ENCODE measurements at places on chromosomes 6 and 20.

DNA sequence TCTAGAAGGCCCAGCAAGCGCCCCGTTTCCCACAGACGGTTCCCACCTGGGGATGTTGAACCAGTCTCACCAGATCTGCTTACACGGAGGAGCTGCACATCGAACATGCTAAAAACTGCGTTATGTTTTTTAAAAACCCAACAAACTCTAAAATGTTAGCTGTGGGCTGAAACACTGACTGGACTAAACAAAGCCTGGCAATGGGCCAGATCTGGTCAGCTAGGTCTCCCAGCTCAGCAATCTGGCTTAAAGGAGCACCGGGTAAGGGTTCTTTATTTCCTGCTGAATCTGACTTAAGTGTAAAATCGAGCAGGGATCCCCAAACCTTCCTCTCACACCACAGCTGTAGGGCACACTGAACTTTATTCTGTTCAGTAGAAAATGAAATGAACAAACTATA, 156.9 kb downstream of the FOXC1 start:
- DNase-seq: no peak

GRCh38 chr20:57381596-57382503, 9.3 kb upstream of the RBM38 start:
- peak; percentile 71 for DNase-seq

DNA sequence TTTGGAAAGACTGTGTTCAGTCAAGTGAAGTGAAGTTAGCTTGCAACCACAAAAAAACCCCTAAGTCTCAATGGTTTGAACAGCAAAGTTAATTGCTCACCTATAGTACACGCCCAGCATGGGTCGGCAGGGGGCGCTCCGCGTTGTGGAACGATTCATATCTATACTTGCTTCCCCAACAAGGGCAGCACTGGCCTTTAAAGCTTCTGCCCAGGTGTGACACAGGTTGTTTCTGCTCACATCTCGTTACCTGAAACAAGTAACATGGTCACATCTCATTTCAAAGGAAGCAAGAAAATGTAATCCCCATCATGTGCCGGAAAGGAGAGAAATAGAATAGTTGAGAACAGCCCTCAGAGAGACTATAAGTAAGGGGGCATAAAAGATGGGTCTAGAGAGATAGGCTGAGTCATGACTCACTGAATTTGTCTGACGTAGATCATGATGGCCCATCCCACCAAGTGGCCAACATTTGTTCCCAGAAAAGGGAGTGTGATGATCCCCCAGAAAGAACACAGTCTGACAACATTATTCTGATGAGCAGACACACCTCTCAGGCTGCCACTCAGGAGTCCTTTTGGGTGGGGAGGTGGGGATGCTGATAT, 29.0 kb downstream of the HNF4A start:
- peak; percentile 15 for DNase-seq

- DNase-seq: no peak
These were observed 40.3 kb downstream of the GPX5 start for GRCh38 chr6:28565823-28566526.

- DNase-seq: no peak
These were observed 160.5 kb downstream of the ADGRG6 start for GRCh38 chr6:142462260-142462659.

- DNase-seq: no peak
These were observed 204.7 kb upstream of the SULF2 start for GRCh38 chr20:47989957-47990356.

- DNase-seq: no peak
These were observed 282.1 kb downstream of the TPBG start for GRCh38 chr6:82645536-82646230.

GRCh38 chr6:100613656-100614055, 148.9 kb upstream of the SIM1 start:
- DNase-seq: no peak

Data from NCI-H2107 (cell line).